ENCODE measurements at places on chromosomes 2 and 18.
A peak's percentile ranks its signal among the peaks of the same experiment; 100 is the strongest.

GRCh38 chr2:12416600-12416999, 300.1 kb upstream of the TRIB2 start:
- peak; percentile 9 for DNase-seq

GRCh38 chr2:151852260-151853069, 24.2 kb upstream of the ARL5A start:
- no peak for DNase-seq

GRCh38 chr18:54942144-54942543, 17.1 kb downstream of the CCDC68 start:
- no peak for DNase-seq

- DNase-seq = peak; percentile 23
Observed at GRCh38 chr18:12656938-12657683, 796 bp downstream of the SPIRE1 start.

DNA sequence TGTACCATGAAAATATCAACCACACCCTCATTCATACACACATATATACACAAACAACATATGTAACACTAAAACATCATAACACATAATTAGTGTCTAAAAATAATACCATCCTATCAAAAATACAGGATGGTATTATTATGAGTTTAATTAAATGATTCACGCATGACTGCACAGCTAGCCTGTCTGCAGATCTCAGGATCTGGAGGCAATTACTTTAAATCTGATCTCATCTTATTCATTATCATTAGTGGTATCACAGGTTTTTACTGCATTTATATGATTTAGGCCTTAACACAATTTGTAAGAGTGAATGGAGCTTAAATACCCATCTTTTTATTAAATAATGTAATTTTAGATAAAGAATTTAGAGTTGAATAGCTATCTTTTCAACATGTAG, 443.4 kb upstream of the LINC00305 start:
- no peak for DNase-seq

DNA sequence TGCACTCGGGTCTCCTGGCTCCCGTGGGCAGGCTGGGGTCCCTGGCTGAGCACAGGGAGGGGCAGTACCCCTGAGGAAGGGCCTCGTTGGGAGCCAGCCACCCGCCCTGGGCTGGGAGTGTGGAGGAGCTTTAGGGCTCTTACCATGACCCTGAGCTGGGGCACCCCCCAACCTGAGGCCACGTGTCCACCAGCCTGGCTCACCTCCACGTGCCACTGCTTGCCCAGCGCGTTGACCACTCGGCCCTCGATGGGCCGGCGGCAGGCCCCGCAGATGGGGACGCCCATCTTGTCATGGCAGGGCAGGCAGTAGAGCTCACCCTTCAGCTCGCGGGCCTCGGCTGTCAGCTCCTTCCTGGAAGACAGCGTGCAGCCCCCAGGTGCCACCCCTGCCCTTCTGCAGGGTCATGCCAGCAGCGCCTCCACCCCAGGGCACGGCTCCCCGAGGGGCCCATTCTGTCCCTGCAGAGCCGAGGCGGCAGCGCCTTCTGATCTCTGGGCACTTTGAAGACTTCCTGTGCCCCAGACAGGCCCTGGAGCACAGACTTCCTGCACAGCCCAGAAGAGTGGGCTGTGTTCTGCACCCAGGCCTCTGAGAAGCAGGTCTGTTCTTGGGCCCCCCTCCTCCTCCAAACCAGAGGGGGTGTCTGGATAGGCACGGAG, 4.0 kb upstream of the GPR17 start:
- no peak for DNase-seq

- DNase-seq = no peak
Observed at GRCh38 chr2:150571121-150571520, 83.7 kb upstream of the RND3 start.
